ENCODE measurements at places on chromosomes 4 and X.
A peak's percentile ranks its signal among the peaks of the same experiment; 100 is the strongest.

GRCh38 chrX:111511477-111511876 lies at the start of gene SERTM2:
TSS of gene SERTM2 (plus strand) at chrX:111511645. CDS start at chrX:111518858, 7,213 bp downstream.
- no peak for DNase-seq

- peak; percentile 3 for DNase-seq
These were observed 52.8 kb downstream of the GPRIN3 start for GRCh38 chr4:89254847-89255246.

- peak; percentile 68 for DNase-seq
These were observed 472.2 kb upstream of the TENM3 start for GRCh38 chr4:181770971-181771370.

GRCh38 chrX:129755779-129756650 lies 17.2 kb downstream of the XPNPEP2 start:
- no peak for DNase-seq

GRCh38 chrX:65673857-65674203 lies 6.4 kb downstream of the MSN start:
- no peak for DNase-seq

DNA sequence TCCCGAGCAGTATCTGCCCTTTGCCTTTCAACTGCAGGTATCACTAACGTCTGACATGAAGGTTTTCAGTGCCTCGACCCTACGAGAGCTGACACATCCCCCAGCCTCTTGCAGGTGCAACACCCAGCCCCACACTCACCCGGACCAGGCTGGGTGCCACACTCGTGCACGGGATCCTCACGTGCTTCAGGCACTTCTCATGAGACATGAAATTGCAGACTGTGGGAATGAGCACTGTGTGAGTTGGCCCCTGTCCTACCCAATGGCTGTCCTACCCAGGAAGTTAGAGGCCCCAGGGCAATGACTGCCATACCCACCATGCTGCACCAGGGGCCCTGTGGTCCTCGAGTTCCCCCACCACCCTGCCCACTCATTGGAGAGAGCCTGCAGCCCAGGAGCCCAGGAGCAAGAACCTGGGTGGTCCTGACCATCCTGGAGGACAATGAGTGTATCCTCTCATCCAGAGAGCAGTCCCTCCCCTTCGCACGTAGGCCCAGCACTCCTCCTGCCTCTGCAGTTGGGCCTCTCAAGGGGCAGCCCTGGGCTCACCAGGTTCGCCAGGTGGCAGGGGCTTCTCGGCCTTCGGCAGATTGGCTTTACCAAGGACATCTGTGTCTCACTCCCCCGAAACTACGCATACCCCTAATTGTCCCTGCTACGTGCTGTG lies 2.4 kb downstream of the DGKQ start:
- no peak for DNase-seq

DNA sequence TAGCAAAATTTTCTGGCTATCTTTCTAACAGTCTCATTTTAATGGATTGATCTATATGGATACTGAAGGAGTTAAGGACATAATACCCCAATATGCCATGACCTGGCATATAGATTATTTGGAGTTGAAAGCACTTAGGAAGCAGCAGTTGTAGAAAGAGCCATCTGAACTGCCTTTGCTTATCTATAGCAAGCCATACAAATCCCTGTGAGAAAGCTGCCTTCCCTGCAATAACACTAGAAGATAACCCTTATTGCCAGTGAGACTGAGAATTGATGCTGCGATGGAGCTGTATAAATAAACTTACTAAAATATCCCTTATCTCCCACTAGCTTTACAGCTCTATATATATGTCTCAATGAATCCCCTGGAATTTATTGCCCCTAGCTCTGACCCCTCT lies 346.3 kb downstream of the TECRL start:
- DNase-seq = no peak

GRCh38 chrX:94850811-94851210 lies 1176.8 kb downstream of the FAM133A start:
- DNase-seq = no peak

DNA sequence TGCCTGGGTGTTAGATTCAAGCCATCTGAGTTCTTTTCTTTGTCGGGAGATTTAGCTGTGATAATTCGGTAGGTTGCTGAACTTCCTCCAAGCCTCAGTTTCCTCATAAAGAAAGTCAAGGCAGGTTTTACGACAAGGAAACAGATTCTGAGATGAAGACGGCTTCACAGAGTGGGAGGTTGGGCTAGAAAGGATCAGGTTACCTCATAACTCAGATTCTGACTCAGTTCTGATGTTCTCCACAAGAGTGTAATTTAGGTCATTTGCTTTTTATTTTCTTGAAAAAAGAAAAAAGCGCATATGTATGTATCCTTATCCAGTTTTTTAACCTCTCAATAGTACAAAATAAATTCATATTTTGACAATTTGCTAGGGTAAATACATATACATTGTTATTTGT lies 47.2 kb upstream of the ELOVL6 start:
- DNase-seq = no peak

DNA sequence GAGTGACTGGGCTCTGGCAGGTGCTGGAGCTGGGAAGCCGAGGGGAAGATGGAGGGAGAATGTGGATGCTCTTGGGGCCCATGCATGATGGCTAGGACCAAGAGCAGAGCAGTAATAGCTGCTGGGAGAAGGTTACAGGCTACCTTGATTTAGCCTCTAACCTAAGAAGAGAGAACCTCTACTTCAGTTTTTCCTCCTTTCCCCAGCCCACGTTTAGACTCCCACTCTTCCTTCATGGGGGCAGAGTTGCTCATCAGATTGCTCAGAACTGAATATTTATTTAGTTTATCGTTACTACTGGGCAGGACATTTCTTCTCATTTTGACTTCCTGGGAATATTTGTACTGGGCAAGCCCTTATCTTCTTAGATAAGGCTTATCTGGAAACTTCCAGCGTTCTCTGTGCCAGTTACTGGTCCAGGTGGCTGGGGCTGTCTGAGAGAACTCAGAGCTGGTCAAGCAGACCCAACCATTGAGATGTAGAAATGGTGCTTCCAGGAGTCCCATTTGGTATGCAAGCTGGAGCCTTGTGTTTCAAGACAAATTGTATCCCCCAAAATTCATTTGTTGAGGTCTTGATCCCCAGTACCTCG lies 442.9 kb upstream of the BOD1L1 start:
- peak; percentile 68 for DNase-seq

- DNase-seq = peak; percentile 10
These were observed at the start of gene TBL1X for GRCh38 chrX:9464435-9465371. TSS of gene TBL1X (plus strand) at chrX:9465058. CDS start at chrX:9653587, 188,529 bp downstream.

DNA sequence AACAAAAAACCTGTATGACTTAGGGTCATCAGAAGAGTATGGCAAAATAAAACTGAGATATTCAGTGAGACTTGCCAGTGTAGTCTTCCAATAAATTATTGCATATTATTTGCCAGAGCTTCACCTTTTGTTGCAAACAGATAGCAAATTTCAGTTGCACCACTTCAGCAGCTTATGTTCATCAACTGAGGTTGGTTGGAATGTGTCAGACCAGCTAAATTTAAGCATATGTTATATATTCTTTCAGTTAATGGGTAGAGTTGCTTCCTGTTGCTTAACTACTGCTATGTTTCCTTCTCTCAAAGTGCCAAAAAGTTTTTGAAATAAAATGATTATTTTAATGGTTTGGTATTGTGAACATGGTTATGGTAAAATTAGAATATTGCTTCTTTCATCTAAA lies 61.5 kb downstream of the GALNT7 start:
- DNase-seq = no peak

- no peak for DNase-seq
These were observed 6.6 kb downstream of the KLHL15 start for GRCh38 chrX:24020306-24020876.

DNA sequence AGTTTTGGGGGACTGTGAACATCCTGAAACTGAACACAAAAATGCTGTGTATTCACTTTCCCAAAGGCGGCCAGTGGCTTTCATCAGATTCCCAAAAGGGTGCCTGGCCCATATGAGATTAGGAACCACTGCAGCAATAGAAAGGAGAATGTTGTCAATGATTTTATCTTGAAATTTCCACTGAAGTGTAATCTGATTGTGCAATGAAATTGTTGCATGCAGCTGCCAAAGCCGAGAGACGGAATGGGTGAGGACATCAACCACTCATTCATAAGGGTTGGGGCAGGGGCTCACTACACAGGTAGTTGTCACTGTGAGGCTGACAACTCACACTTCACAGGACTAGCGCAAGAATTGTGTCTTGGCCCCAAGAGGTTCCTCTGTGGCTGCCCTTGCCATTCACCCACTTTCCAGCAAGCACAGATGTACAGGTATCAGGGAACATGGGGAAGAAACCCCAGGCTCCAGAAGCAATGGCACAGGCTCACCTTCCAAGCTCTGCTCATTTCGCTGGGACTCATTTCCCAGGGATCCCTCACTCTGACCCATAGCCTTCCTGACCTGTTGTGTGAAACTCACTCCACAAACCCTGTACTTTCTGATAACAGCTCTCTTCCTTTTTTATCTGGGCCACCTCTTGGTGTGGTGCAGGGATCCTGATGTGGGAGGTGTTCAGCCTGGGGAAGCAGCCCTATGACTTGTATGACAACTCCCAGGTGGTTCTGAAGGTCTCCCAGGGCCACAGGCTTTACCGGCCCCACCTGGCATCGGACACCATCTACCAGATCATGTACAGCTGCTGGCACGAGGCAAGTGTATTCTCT lies 48.8 kb downstream of the BMX start:
- DNase-seq = no peak

DNA sequence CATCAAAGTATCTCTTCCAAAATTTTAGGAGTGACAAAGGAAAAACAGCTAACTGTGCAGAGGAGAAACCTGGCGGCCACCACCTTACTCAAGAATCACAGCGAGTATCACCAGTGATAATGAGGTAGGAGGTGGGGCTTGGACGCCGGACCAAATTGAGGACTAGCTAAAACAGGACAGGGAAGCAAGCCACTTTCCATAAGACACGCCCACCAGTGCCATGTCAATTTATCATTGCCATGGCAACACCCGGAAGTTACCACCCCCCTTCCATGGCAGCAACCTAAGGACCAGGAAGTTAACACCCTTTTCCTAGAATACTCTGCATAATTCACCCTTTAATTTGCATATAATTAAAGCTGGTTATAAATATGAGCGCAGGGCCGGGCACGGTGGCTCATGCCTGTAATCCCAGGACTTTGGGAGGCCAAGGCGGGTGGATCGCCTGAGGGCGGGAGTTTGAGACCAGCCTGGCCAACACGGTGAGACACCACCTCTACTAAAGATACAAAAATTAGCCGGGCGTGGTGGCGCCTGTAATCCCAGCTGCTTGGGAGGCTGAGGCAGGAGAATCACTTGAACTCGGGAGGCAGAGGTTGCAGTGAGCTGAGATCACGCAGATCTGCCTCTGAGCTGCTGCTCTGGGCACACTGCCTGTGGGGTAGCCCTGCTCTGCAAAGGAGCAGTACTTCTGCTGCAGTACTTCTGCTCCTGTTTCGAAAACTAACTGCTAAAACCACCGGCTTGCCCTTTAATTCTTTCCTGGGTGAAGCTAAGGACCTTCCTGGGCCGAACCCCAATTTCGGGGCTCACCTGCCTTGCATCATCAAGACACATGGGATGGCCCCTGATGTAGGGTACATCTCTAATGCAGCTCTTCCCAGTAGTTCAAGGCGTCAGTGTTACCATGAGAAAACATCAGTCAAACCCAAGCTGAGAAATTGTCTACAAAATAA lies 116.7 kb downstream of the HMX1 start:
- DNase-seq = no peak

DNA sequence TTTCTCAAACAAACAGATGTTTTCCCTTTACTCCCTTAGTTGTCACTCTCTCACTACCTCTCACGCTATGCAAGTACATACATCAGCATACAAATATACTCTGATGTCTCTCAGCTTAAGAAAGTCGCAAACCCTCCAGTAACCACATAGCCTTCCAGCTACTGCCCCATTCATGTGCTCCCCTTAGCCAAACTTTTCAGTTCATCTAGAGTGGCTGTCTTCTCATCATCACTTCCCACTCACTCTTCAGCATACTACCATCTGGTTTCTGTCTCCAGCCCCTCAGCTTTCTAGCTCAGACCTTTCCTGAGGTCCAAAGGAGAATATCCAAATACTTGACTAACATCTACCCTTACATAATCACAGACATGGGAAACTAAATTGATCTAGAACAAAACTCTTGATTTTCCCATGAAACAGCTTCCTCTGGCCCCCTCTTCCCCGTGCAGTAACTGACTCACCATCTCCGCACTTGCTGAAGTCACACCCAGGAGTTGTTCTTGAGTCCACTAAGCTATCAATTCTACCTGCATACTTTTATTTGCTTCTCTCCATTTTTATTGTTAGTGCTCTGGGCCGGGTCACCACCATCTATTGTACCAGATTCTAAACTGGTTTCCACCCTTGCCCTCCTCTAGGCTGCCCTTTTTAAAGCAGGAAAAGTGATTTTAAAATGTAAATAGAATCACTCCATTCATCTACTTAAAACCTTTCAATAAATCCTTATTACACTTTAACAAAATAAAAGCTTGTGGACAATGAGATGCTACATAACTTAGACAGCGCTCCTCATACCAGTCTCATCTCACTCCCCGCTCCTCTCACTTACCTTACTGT lies 57.2 kb downstream of the CASP6 start:
- no peak for DNase-seq

- peak; percentile 75 for DNase-seq
These were observed 5.6 kb downstream of the SEPTIN11 start for GRCh38 chr4:76955182-76955581.

- no peak for DNase-seq
These were observed 38.7 kb upstream of the GRID2 start for GRCh38 chr4:92265021-92265420.

DNA sequence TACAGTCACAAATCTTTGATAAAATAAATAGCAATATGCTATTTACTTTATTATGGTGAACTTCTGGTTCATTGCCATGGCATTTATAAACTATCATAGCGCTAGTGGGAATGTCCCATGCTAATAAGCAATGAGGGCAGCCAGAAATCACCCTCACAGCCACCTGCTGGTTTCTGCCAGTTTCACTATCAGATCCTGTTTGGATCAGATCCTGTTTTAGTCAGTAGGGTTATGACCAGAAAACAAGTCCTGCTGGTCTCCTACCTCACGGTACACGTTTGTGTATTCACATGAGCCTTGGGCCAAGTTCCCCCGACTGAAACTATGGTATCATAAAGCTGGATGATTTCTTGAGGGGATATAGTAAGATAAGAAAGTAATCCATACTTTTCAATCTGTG lies 17.7 kb downstream of the FOXR2 start:
- DNase-seq = no peak

GRCh38 chr4:525660-526059 lies 26.6 kb downstream of the PIGG start:
- no peak for DNase-seq

GRCh38 chrX:23515028-23515427 lies 152.3 kb upstream of the PRDX4 start:
- DNase-seq = no peak

Data from NCI-H226 (cell line).